Right atrium auricular region (tissue), 2 donors: ENCODE measurements at places on chromosomes 1 and 21.
A peak's percentile ranks its signal among the peaks of the same experiment; 100 is the strongest.

DNA sequence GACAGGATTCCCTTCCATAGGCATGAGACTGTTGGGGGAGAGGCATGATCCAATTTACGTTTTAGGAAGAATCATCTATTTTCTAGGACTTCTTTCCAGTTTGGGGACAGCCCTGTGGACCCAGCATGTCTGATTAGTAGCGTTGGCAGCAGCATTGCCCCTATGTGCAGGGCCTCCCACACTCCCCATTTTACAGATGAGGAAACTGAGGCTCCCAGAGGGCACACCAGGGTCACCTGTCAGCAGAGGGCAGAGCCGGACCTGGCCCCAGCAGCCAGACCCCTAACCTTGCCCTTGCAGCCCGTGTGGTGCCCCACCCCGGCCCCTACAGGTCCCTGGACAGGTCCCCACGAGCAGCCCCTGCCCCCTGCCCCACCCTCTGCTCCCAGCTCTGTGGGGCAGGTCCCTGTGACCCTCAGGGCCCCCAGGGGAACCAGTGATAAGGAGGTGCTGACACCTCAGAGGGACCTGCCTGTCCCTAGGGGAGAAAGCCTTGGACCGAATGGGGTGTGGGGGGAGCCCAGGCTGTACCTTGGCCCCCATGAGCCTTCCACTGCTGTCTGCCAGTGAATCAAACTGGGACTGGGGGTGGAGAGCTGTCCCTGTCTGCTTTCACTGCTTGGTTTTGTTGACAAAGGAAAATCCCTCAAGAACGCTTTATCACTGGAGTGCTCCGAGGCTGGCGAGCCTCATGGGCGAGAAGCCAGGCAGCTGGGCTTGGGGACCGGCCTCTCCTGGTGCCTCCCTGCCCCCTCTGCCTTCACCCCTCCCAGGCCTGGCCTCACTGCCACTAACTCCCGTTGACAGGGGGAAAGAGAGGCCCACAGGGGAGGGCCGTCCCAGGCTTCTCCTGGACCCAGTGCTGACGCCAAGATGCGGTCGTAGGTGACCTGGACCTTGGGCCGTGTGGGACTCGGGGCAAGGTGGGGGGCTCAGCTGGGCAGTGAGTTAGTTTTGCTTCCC lies 39.4 kb upstream of the CCDC27 start:
- peaks cover 26% of the 10 kb centered on the region for H3K4me1 ChIP-seq
- H3K27ac ChIP-seq, result no peak overlapping the region
- H3K36me3 ChIP-seq, result no peaks in the 10 kb centered on the region
- H3K27me3 ChIP-seq, result peaks cover 4% of the 10 kb centered on the region

GRCh38 chr1:113756461-113756860 lies 2.8 kb downstream of the PHTF1 start:
- H3K4me1 ChIP-seq, result peaks cover 9% of the 10 kb centered on the region
- no peaks in the 10 kb centered on the region for H3K27me3 ChIP-seq
- no peak for DNase-seq
- no peaks in the 10 kb centered on the region for H3K36me3 ChIP-seq
- no peak overlapping the region for H3K4me3 ChIP-seq
- H3K27ac ChIP-seq, result no peak overlapping the region

GRCh38 chr1:159162516-159163265 lies 8.7 kb upstream of the CADM3 start:
- no peak for DNase-seq
- no peak overlapping the region for H3K27ac ChIP-seq
- no peaks in the 10 kb centered on the region for H3K4me1 ChIP-seq
- H3K27me3 ChIP-seq, result no peaks in the 10 kb centered on the region
- no peak overlapping the region for H3K4me3 ChIP-seq

DNA sequence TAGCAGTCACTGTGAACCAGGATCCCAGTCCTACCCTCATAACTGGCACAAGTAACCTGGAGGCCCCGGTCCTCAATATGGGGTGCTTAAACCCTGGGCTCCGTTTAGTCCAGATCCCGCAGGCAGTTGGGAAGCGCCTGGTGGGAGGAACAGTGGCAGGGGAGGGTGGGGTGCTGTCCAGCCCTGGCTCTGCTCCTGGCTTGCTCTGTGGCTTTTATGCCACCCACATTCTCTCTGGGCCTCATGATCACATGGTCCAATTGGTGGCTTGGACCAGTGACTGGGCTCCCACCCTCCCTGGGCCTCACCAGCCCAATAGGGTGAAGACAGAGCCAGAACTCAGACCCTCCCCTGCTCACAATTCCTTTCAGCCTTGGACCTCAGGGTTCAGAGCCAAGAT lies 2.9 kb downstream of the CD164L2 start:
- H3K27ac ChIP-seq, result no peak overlapping the region
- no peaks in the 10 kb centered on the region for H3K36me3 ChIP-seq
- no peaks in the 10 kb centered on the region for H3K4me1 ChIP-seq

DNA sequence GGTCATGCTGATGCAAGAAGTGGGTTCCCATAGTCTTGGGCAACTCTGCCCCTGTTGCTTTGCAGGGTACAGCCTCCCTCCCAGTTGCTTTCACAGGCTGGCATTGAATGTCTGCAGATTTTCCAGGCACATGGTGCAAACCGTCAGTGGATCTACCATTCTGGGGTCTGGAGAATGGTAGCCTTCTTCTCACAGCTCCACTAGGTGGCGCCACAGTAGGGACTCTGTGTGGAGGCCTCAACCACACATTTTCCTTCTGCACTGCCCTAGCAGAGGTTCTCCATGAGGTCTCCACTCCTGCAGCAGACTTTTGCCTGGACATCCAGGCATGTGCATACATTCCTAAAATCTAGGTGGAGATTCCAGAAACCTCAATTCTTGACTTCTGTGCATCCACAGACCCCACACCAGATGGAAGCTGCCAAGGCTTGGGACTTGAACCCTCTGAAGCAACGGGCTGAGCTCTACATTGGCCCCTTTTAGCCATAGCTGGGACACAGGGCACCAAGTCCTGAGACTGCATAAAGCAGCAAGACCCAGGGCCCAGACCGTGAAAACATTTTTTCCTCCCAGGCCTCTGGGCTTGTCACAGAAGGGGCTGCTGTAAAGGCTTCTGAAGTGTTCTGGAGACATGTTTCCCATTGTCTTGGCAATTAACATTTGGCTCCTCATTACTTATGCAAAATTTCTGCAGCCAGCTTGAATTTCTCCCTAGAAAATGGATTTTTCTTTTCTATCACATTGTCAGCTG lies 466.2 kb upstream of the PBX1 start:
- H3K4me3 ChIP-seq, result no peak overlapping the region
- H3K27ac ChIP-seq, result no peak overlapping the region
- H3K27me3 ChIP-seq, result no peaks in the 10 kb centered on the region
- H3K4me1 ChIP-seq, result no peaks in the 10 kb centered on the region

DNA sequence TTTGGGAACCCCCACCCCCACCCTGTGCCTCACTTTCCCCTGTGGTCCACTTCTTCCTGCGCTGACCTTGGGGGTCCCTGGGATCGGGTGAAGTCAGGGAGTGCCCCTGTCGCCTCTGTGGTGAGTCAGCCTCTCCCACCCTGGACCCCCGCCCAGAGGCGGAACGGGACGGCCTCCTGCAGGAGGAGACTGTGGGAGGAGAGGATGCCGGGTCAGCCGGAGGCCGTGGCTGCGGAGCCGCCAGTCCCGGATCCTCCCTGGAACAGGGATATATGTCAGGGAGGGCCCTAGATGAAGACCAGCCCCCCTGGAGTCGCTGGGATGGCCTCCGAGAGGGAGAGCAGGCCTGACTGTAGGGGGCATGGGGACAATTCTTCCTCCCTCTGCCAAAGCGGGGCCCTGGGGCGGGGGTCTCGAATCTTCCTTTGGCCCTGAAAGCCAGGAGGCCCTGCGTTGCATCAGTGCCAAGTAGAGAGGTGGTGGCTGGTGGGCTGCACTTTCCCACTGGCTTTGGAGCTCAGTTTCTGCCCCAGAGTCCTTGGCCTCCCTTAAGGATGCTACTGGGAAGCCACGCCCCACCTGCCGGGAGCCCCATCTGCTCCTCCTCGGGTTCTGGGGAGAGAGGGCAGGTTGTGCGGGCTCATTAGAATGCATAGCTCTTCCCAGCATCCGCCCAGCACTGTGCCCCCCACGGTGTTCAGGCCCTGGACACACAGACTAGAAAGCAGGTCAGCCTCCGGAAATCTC lies 930 bp downstream of the ARHGEF10L start:
- H3K27me3 ChIP-seq, result no peaks in the 10 kb centered on the region
- H3K4me3 ChIP-seq, result peak overlapping the region; percentile 76
- H3K4me1 ChIP-seq, result no peaks in the 10 kb centered on the region
- H3K27ac ChIP-seq, result peak overlapping the region; percentile 92

GRCh38 chr1:59074598-59074997 lies 222.3 kb upstream of the FGGY start:
- no peaks in the 10 kb centered on the region for H3K4me1 ChIP-seq
- H3K27ac ChIP-seq, result no peak overlapping the region
- no peak overlapping the region for H3K4me3 ChIP-seq
- H3K36me3 ChIP-seq, result no peaks in the 10 kb centered on the region
- DNase-seq, result no peak

DNA sequence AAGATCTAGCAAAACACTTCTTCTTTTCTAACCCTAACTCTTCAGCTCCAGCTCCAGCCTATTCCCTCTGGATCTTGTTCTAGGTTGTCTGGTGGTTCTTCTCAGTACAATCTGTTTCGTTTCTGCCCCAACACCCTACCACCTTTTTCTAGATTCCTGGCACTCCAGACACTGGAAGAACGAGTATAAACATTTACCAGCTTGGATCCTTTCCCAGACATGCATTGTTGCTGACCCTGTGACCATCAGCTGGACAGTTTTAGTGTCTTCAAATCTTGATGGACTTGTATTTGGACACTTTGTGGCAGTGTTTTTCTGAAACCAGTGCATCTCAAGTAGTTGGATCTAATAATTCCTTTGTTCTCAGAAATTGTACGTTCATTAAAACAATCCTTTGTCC lies 30.6 kb upstream of the CACNA1E start:
- H3K27ac ChIP-seq, result no peak overlapping the region
- H3K4me3 ChIP-seq, result no peak overlapping the region
- no peaks in the 10 kb centered on the region for H3K4me1 ChIP-seq
- H3K36me3 ChIP-seq, result no peaks in the 10 kb centered on the region
- no peak for DNase-seq
- H3K27me3 ChIP-seq, result no peaks in the 10 kb centered on the region

GRCh38 chr1:17735793-17736192 lies 19.3 kb upstream of the ACTL8 start:
- H3K27ac ChIP-seq, result no peak overlapping the region
- DNase-seq, result no peak
- H3K36me3 ChIP-seq, result no peaks in the 10 kb centered on the region
- no peaks in the 10 kb centered on the region for H3K4me1 ChIP-seq
- no peak overlapping the region for H3K4me3 ChIP-seq

- no peaks in the 10 kb centered on the region for H3K36me3 ChIP-seq
- no peak overlapping the region for H3K4me3 ChIP-seq
- no peaks in the 10 kb centered on the region for H3K27me3 ChIP-seq
- no peaks in the 10 kb centered on the region for H3K4me1 ChIP-seq
- peak overlapping the region; percentile 63 for H3K27ac ChIP-seq
- no peak for DNase-seq
These were observed 41.0 kb upstream of the RGS2 start for GRCh38 chr1:192767798-192768197.

DNA sequence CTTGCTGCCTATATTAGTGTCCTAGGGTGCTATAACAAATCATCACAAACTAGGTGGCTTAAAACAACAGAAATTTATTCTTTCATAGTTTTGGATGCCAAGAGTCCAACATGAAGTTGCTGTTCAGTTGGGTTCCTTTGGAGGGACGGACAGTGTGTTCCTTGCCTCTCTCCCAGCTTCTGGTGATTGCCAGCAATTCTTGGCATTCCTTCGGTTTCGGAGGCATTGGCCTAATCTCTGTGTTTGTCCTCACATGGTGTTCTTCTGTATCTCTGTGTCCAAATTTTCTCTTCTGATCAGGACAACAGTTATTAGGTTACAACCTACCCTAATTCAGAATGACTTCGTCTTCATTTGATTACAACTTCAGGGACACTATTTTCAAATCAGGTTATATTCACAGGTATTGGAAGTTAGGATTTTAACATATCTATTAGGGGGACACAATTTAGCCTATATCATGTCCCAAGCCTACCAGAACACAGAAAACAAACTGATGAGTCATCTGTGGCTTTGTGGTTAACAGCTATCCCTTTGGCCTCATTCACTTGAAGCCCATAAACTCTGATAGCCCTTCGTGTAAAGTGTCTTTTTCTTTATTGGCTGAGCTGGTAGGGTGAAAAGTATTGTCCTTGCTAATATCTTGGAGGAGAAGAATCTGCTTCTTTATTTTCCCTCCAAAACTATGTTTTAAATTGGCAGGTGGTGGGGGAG lies 83.2 kb upstream of the PAPPA2 start:
- no peaks in the 10 kb centered on the region for H3K36me3 ChIP-seq
- no peak for DNase-seq
- no peak overlapping the region for H3K27ac ChIP-seq
- H3K4me3 ChIP-seq, result no peak overlapping the region
- H3K4me1 ChIP-seq, result no peaks in the 10 kb centered on the region

GRCh38 chr1:13752852-13753251 lies 52.9 kb downstream of the PRDM2 start:
- no peak overlapping the region for H3K27ac ChIP-seq
- no peak for DNase-seq
- no peaks in the 10 kb centered on the region for H3K27me3 ChIP-seq
- peaks cover 76% of the 10 kb centered on the region for H3K4me1 ChIP-seq

GRCh38 chr1:26277719-26278118 lies 2.2 kb upstream of the SH3BGRL3 start:
- H3K4me3 ChIP-seq, result no peak overlapping the region
- peaks cover 24% of the 10 kb centered on the region for H3K36me3 ChIP-seq
- peak overlapping the region; percentile 97 for H3K27ac ChIP-seq
- H3K27me3 ChIP-seq, result no peaks in the 10 kb centered on the region

DNA sequence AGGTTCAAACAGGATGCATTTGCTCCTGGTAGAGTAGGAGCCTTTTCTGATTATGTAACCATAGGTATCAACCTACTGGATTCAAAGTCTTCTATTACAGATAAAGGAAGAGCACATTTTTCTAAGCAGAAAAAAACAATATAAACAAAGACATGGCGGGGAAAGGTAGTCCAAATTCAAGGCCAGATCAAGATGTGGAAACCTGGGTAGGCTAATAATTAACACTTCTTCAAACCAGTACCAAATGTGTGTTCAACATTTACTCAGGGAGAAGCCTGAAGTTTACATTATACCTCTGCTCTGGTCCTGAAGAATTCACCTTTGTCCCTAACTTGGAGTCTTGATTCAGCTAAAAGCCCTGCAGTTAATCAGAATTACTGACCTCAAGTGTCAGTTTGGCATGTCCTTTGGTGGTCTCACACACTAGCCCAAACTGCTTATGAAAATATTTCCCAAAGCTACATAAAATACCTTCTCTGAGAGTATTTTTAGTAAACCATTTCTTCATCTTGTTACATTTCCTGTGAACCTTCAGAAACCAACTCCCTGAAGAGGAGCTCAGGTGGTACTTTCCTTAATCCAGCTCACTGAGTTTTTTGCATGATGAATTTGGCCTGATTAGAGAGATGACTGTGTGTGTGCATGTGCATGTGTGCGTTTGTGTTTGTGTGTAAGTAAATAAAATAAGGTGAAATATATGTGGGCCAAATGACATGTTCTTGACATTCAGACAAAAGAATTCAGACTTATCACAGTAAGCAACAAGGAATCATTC lies 70.2 kb downstream of the TOR3A start:
- no peaks in the 10 kb centered on the region for H3K36me3 ChIP-seq
- no peaks in the 10 kb centered on the region for H3K27me3 ChIP-seq
- no peaks in the 10 kb centered on the region for H3K4me1 ChIP-seq
- no peak overlapping the region for H3K27ac ChIP-seq
- no peak overlapping the region for H3K4me3 ChIP-seq
- DNase-seq, result no peak

GRCh38 chr1:111203681-111204200 lies 3.3 kb upstream of the DENND2D start:
- peak; percentile 75 for DNase-seq
- peak overlapping the region; percentile 64 for H3K4me3 ChIP-seq
- H3K36me3 ChIP-seq, result no peaks in the 10 kb centered on the region
